Left lung (tissue), 14 donors: ENCODE measurements at places on chromosomes 3 and 15. TPM values are rescaled to one million over a fixed set of nuclear protein-coding genes. Genes with fewer than 3 reads are reported as not detected.

GRCh38 chr3:102237838-102238237 is 197.0 kb upstream of the ZPLD1 start:
- DNase-seq: no peak

- DNase-seq: no peak
These were observed 7.7 kb upstream of the OSBPL11 start for GRCh38 chr3:125602752-125603649.

BOC gene
- total RNA-seq: 6.0 TPM

DNA sequence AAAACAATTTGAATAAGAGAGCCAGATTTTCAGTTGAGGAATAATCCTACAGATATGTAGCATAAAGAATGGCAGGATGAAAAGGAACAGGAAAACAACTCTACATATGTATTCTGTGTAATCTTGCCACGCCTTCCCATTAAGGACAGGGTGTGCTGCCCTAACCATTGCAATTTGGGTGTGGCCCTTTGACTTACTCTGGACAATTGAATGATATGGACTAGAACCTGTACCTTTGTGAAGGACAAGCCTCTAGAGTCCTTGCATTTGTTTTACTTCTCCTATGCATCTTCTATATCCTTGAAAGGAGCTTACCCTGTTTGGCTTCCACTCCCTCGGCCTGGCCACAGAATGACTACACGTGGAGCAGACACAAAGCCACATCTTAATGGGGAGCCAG is 1261.6 kb upstream of the GBE1 start:
- no peak for DNase-seq

NGLY1 gene
- total RNA-seq: 31.2 TPM

GRCh38 chr3:139281522-139282196 is 62.2 kb upstream of the MRPS22 start:
- no peak for DNase-seq

DNA sequence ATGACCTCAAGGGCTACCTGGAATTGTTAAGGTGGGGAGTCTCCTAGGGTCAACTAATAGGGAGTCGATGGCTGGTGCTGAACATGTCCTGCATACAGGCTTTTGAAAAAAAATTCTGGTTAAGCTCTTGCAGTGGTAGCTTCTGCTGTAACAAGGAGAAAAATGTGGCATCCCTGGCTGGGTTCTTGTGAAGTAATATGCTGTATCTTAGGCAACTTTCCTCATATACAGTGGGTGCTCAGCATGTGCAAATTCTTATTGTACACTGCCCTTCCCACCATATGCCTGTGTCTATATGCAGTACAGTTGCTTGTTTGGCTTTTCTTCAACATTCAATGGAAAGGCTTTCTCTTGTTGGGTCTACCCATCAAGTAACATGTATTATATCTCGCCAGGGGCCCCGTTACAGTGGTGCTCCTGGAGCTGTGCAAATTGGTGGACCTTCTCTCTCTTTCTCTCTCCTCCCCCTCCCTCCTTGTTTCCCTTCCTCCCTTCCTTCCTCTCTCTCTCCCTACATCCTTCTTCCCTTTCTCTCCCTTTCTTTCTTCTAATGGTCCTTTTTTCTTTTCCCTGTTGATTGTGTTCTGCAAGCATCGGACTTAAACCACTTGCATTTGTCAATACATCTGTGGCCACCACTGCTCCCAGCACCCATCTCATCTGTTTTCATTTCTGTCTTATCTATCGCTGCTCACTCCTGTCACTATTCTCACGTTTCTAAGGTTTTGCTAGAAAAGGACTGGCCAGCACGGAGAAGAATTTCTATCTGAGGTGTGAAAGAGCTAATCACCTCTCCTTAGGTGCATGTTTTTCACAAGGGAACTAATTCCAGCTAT is 35.2 kb downstream of the TGFBR2 start:
- no peak for DNase-seq

DNA sequence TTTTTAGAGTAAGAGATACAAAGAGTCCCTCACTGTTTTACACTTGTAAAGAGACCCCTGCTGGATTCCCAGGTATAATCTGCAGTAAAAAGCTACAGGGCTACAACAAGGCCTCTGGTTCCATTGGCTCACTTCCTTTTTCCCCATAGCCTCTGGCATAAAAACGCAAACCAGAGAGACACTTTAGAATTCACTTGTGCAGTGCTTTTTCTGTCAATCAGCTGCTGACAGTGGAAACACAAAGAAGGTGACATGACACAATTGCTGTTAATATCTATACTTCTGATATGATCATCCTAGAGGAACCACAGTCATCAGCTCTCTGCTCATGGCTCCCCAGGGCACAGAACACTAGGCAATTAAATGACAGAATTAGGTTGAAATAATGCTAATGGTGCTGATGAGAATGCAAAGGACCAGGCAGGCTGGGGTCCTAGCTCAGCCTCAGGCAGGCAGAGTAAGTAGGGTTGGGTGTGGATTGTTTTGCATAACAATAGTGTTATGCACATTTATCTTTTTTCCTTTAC is 667.9 kb upstream of the CFAP20DC start:
- no peak for DNase-seq

DNA sequence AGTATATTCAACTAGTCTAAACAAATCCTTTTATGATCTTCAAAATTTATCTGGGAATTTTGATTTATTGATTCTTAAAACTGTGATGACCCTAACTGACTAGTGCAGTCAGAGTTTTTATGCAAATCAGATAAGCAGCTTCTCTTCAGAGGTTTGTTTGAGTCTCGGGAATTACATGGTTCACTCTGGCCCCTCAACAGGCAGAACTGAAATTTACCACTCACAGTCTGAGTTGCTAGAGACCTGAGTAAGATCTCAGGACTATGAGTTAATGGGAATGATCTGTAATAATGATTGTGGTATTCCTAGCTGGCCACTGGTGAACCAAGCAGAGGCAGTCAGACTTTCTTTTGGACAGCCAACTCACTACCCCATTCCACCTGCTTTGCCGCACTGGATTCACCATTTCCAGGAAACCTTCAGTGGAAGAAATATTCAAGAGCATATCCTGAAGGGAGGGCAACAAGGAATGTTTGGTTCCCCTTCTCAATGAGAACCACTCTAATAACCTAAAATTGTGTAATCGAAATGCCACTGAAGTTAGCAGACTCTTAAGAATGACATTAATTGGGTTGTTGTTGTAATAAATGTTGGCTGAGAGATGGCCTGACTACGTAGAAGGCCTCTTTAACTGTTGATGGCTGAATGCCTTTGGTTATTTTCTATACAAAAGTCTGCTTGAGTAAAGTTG is 11.5 kb upstream of the DNAJC13 start:
- no peak for DNase-seq

- DNase-seq: no peak
These were observed 153.8 kb downstream of the SEMA6D start for GRCh38 chr15:47870956-47871625.

DCLK3 gene
- 0.15 TPM for total RNA-seq

- DNase-seq: no peak
These were observed 259.4 kb downstream of the RORA start for GRCh38 chr15:60969658-60970057.
